ENCODE measurements at places on chromosomes 7 and 10.

DNA sequence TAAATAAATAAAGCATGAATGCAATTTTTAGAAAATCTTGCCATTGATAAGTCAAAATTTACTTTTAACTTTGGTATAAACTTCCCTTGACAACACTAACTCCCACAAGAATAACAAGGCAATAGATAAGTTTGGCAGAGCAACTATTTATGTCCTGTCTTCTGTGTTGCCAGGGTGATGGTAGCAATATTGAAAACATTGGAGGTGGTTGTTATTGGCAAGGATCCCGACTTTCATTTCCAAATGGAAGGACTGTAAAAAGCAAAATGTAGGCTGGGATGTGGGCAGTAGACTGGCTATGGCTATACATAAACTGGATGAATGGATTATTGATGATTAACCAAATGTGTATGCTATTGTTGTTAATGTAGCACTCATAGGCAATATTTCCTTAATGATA, 134.9 kb upstream of the CACNA2D1 start:
- DNase-seq: no peak

- DNase-seq: peak; percentile 47
Measured at GRCh38 chr7:388961-389701, 99.2 kb downstream of the FOXL3 start.

GRCh38 chr10:70722820-70723424, 50.6 kb downstream of the ADAMTS14 start:
- DNase-seq: no peak

DNA sequence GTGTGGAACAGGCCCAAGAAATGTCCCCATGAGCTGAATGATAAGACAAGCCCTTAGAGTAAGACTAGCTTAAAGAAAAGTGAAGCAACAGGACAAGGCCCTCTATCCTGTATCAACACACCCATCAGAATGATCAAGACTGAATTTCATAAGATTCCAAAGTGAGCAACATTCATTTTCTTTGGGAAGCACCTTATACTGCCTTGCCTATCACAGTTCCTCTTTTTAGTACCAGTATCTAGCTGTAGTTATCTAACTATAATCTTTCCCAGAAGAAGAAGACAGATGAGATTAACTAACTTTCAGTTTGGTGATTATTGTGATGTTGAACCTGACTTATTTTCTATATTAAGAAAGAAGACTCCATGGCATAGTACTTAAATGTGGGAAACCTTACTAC, 391.2 kb downstream of the PHTF2 start:
- DNase-seq: no peak

DNA sequence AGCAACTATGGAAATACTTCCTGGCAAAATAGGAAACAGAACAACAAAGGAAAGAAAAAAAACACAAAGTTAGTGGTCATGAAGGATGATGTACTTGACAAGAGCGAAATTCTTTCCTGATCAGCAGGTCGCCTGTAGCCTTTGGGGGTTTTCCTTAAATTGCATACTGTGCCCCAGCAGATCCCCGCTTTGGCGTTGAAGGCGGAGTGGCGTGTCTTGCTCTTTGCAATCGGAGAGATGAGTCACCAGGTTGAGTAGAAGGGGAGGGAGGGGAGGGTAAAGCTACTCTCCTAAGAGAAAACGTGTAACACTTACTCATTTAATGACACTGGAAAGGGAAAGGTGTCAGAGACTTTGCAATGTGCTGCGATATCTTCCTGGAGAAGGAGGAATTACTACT, 587.2 kb downstream of the SORCS1 start:
- DNase-seq: no peak

GRCh38 chr10:132163278-132163765, 23.4 kb upstream of the DPYSL4 start:
- peak; percentile 76 for DNase-seq

DNA sequence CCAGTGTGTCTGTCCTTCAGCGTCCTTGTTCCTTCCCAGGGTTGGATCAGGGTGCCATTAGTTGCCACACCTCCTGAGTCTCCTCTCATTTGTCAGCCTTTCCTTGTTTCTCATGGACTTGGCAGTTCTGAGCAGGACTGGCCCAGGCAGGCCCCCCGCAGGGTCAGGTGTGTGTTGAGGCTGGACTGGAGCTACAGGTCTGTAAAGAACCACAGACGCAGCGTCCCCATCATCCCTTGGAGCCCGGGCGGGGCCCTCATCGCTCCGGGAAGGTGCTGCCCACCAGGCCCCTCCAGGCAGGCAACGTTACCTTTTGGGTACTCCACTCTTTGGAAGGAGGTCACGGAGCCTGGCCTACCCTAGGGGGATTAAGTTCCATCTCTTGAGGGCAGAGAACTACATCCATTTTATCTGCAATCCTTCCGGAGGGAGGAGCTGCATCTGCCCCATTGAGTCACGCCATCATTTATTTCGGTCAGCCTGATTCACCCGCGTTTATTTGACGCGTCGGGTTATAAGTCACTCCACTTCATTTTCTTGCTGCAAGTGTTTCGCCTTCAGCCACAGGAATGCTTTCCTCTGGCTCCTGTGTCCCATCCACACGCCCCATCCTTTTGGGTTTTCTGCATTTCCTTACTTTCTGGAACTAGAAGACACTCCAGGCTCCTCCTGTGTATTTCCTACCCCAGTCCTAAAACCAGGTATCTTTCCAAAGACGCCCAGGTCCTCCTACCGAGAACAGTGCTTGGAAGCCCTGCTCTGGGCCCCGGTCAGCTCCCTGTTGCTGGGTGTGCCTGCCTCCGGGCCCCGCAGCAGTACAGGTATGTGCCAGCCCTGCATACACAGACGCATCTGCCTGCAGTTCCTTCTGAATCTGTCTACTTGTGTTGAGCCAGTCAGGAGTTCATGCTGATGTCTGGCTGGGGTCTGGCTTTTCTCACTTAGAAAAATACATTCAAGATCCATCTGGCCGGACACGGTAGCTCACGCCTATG, 141.9 kb downstream of the MAD1L1 start:
- DNase-seq: no peak

DNA sequence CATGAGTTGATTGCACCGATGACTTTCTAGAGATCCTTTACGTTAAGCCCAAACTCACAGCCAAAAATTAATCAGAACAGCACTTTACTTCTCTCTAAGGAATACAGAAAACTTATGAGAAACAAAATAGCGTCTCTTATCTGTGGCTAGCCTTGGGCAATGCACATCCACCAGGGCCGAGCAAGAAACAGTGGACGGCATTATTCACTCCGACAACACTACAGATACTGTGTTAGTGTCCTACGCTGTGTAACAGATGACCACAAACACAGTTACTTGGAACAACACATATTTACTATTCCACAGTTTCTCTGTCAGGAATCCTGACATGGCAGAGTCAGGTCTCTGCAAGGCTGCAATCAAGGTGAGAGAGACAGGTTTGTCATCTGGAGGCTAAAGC, 598.3 kb upstream of the ADARB2 start:
- DNase-seq: no peak

DNA sequence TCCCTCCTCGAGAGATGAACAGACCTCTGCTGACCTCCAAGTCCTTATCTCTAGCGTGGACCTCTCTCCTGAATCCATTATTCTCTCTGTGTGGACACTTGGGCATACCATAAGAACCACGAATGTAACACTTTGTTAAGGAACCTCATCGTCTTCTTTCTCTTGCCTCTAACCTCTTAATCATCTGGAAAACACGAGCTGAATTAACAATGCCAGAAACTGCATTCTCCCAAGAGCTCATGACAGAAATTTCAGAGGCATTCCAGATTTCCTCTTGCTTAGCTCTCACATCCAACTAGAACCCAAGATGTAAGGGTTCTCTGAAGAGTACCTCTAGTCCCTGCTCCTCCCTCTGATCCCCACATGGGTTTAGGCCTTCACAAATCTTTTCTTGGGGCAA, 101.5 kb downstream of the TRIL start:
- DNase-seq: no peak

- DNase-seq: no peak
Measured at GRCh38 chr10:83427101-83427500, 712.2 kb upstream of the GHITM start.

GRCh38 chr7:44681645-44682044, 67.0 kb upstream of the ZMIZ2 start:
- DNase-seq: no peak

- peak; percentile 72 for DNase-seq
Measured at GRCh38 chr7:67371429-67372305, 375.0 kb downstream of the TYW1 start.

DNA sequence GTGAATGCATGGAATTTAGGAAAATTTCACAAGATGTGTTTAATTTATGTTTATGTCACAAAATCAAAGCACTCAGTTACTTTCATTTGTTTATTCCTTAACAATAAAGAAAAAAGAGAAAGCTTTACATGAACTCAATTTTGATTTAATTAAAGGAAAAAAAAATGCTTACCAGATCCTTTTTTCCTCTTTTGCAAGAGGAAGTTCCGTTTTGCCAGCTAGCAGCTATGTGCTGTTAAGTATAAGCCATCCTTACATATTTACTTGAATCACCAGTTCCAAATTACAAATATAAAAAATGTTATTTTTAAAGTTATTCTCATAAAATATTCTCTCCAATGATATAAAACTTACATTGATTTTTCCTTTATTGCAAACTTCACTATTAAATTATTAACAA, 12.7 kb downstream of the MRC1 start:
- DNase-seq: no peak

DNA sequence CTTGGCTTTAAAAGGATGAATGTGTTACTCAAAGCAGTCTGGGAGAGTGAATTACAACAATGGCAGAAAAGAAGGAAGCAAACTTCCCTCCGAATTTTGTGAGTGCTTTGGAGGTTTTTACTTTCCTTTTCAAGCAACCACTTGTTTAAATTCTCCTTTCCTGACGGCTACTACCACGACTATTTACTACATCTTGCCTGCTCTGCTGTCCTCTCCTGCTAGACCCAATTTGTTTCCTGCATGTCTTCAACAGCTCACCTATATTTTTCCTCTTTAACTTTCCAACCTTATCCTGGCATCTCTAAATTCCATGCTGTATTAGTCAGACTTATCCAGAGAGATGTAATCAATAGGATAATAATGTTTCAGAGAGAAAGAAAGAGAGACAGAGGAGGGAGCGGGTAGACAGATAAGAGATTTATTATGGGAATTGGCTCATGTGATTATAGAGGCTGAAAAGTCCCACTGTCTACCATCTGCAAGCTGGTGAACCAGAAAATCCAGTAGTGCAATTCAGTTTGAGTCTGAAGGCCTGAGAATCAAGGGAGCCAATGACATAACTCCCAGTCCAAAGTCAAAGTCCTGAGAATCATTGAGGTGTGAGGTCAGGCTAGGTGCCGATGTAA, 42.8 kb upstream of the SLC13A1 start:
- DNase-seq: no peak

GRCh38 chr7:151400626-151401315, 9.1 kb downstream of the WDR86 start:
- no peak for DNase-seq

GRCh38 chr7:143299840-143300239, 11.7 kb downstream of the CASP2 start:
- DNase-seq: peak; percentile 69

DNA sequence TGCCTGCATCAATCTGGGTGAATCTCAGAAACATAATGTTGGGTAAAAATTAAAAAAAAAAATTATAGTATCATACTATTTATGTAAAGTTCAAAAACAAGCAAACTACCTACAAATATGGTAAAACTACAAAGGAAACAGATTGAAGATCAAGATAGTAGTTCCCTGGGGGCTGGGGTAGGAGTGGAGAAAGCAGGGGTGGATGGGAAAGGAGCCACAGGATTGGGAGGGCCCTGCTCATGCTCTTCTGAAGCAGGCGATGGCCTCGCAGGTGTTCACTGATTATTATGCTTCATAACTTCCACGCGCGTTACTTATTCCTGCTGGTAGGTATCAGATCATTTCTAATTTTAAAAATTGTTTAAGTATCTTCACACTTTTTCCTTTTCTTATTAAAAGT, 96.0 kb upstream of the GATA3 start:
- no peak for DNase-seq

- DNase-seq: no peak
Measured at GRCh38 chr7:4763091-4763793, 12.2 kb upstream of the AP5Z1 start.

- DNase-seq: no peak
Measured at GRCh38 chr7:134767520-134768168, 11.8 kb upstream of the CALD1 start.

GRCh38 chr10:60834401-60834800, 56.1 kb downstream of the CDK1 start:
- no peak for DNase-seq

- peak; percentile 76 for DNase-seq
Measured at GRCh38 chr10:71285180-71285545, 33.9 kb upstream of the SLC29A3 start.

DNA sequence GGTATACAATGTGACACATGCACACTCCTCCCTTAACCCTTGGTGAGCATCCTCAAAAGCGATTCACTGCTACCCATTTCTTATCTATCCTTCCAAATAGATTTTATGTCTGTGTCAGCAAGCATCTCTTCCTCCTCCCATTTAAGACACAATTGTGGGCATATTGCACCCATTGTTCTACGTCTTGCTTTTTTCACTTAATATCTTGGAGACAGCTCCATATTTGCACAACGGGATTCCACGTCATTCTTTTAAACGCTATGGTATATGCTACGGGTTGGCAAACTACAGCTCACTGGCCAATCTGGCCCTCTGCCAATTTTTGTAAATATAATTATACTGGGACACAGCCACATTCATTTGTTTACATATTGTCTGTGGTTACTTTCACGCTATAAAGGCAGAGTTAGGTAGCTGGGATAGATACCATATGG, 88.6 kb downstream of the RNF216 start:
- DNase-seq: no peak

- no peak for DNase-seq
Measured at GRCh38 chr7:138958391-138958956, 22.7 kb downstream of the KIAA1549 start.

- no peak for DNase-seq
Measured at GRCh38 chr7:98866351-98866750, 3.5 kb downstream of the TMEM130 start.

- DNase-seq: no peak
Measured at GRCh38 chr7:127807340-127807739, 155.3 kb downstream of the SND1 start.

- DNase-seq: no peak
Measured at GRCh38 chr7:70193514-70193913, 595.2 kb downstream of the AUTS2 start.

DNA sequence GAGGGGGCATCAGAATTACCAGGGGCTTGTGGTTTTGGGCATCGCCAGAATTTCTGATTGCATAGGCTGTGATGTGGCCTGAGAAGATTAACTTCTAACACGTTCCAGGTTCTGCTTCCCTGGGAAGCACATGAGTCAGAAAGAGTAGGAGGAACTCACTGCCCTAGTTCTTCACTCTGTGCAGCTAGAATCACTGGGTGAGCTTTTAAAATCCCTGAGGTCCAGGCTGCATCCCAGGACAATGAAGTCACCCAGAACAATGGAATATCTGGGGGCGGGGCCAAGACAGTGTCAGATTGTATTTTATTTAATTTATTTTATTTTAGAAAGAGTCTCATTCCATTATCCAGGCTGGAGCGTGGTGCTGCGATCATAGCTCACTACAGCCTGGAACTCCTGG, 636.5 kb downstream of the CALN1 start:
- no peak for DNase-seq

GRCh38 chr7:112150823-112151641, 55.2 kb downstream of the DOCK4 start:
- DNase-seq: no peak

Data from activated CD8-positive, alpha-beta memory T cell treated with anti-CD3 and anti-CD28 coated beads for 24 hours (primary cell).